Stimulated activated CD8-positive, alpha-beta memory T cell treated with anti-CD3 and anti-CD28 coated beads, Interleukin-4, amount 100 ng/mL, for 1 hour (primary cell): ENCODE measurements at places on chromosomes 1 and 21.

DNA sequence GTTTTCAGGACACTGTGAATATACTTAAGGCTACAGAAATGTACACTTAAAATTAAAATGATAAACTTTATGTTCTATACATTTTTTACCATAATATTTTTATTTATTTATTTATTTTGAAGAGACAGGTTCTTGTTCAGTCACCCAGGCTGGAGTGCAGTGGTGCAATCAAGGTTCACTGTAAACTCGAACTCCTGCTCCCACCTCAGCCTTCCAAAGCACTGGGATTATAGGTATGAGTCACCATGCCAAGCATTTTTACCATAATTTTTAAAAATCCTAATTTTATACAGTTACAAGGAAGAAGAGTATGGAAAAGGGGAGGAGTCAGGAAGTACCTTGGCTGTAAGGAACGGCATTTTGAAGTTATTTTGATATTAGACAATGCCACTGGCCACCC is 23.6 kb upstream of the ANGPTL3 start:
- DNase-seq = no peak

GRCh38 chr1:1539310-1540089 is 924 bp downstream of the TMEM240 start:
- no peak for DNase-seq

- DNase-seq = no peak
These were observed 104.0 kb upstream of the DSCAM start for GRCh38 chr21:40950970-40951369.

DNA sequence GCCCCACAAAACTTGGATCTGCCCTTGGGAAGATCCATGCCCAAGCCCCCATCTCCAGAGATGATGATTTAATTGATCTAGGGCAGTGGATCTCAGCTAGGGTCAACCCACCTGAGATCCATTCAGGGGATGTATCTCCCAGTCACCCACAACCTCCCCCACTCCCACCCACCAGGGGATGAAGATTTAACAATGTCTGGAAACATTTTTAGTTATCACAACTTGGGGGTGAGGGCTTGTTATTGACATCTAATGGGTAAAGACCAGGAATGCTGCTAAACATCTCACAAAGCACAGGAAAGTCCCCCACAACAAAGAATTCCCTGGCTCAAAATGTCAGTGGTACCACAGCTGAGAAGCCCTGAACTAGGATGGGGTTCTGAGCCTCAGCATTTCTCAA is 45.0 kb upstream of the LPGAT1 start:
- no peak for DNase-seq

DNA sequence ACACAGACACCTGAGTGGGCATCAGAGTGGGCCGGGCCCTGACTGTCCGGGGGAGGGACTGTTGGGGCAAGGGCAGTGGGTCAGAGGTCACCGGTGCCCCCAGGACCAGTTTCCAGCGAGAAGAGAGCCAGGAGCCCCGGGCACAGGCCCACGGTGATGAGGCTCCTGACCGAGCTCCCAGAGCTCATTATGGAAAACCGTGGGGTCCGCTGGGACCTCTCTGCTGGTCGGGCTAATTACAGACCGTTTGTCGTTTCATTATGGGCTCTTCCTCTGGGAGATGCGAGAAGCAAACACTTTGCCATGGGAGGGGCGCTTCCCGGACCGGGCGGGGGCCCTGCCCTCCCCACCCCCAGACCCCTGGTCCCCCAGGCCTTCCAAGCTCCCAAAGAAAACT is 12.0 kb upstream of the TTLL10 start:
- DNase-seq = no peak

GRCh38 chr1:212498283-212499040 is 65.7 kb downstream of the NENF start:
- DNase-seq = no peak

DNA sequence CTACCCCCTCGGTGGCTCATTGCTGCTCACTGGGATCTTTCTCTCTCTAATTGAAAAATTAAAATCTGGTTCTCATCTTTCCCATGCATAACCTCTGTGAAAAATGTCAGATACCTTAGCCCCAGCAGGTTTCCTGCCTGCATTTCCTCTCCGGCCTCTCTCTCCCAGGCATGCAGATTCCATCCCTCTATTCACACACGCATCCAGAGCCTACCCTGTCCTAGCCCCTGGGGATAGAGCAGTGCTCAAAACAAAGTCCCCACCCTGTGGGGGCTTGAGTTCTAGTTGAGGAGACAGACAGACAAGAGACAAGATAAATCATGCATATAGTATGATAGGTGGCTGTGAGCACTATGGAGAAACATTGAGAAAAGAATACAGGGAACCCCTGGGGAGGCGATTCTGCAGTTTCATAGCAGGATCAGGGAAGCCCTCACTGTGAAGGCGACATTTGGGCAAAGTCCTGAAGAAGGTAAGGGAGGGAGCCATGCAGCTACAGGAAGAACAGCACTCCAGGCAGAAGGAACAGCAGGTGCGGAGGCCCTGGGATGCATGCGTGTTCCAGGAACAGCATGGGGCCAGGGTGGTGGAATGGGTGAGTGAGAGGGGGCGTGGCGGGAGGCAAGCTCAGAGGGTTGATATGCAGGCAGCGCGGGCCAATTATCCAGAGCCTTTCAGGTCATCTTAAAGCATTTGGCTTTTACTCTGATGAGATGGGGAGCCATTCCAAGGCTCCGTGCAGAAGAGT is 3.5 kb upstream of the BSND start:
- DNase-seq = no peak

DNA sequence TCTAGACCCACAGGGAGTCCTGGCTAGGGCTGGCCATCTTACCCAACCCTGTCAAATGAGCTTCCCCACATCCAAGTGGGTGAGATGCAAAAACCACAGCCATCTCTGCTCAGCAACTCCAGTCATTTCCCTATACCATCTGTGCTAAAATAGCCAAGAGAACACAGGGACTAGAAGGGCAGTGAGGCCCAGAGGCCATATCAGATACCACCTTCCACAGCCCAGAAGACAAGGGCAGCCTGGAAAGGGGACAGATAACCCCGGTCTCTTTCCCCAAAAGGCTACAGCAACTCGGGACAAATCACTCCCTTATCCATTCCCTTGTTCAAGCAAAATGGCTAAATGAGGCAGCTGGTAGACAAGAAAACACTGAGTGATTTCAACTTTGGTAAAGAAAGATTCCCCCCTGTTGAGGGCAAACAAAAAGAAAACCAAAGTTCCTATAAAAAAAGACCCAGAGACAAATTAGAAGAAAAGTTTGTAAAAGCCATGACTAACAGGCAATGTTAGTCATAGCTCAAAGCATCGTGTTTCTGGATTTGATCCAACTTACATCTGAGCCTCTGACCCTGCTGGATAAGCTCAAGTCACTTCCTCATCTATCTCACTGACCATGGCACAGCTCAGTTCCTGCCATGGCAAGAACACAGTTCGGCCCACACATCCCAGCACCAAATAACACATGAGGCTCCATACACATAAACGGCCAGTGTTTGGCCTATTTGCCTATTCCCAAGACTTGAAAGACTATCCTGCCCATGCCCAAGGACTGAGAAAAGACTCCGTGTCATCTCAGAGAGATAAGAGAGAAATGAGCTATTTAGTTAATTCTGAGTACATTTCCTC is 3.1 kb downstream of the LAMB3 start:
- DNase-seq = no peak
